ENCODE measurements at places on chromosomes 5 and 9. TPM values are rescaled to one million over a fixed set of nuclear protein-coding genes. Genes with fewer than 3 reads are reported as not detected.

GRCh38 chr9:71847892-71848291, 63.1 kb downstream of the ABHD17B start:
- H3K4me1 ChIP-seq = no peaks in the 10 kb centered on the region
- H3K4me3 ChIP-seq = no peak overlapping the region
- H3K27ac ChIP-seq = no peak overlapping the region
- H3K27me3 ChIP-seq = no peaks in the 10 kb centered on the region
- no peak for DNase-seq
- H3K36me3 ChIP-seq = no peaks in the 10 kb centered on the region

The PCDHGA6 gene
- total RNA-seq = 13.1 TPM

The ZNF883 gene
- total RNA-seq = 0.95 TPM

DNA sequence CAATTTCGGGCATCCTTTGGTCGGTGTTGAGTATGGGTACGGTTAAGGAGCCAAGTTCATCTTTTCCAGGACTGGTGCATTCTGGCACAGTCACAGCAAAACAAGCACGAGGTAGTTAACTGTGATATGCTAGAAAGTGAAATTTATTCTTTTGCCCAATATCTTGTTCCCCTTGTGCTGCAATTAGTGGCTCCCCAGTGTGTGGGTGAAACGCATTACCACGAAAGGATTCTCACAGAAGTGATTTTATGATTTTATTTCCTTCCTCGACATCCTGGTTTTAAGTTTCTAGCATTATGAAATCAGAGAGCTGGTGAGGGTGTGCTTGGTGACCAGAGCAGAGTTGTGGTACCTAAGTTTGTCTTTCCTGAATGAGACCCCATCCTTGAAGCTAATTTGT, 1.5 kb downstream of the FRMPD1 start:
- H3K4me3 ChIP-seq = no peak overlapping the region
- no peaks in the 10 kb centered on the region for H3K36me3 ChIP-seq
- peaks cover 9% of the 10 kb centered on the region for H3K4me1 ChIP-seq
- DNase-seq = no peak
- no peaks in the 10 kb centered on the region for H3K27me3 ChIP-seq
- no peak overlapping the region for H3K27ac ChIP-seq

The SLC9A3 gene
- total RNA-seq = 1.6 TPM

GRCh38 chr9:38018958-38019602, 49.9 kb downstream of the SHB start:
- no peaks in the 10 kb centered on the region for H3K27me3 ChIP-seq
- H3K27ac ChIP-seq = peak overlapping the region; percentile 55
- H3K36me3 ChIP-seq = peaks cover 6% of the 10 kb centered on the region
- H3K4me3 ChIP-seq = no peak overlapping the region
- DNase-seq = no peak

GRCh38 chr5:64939772-64940510, 171.2 kb downstream of the CWC27 start:
- peak overlapping the region; percentile 57 for H3K4me3 ChIP-seq
- H3K36me3 ChIP-seq = no peaks in the 10 kb centered on the region
- DNase-seq = no peak

GRCh38 chr5:68288707-68289134, 73.2 kb downstream of the PIK3R1 start:
- peaks cover 8% of the 10 kb centered on the region for H3K36me3 ChIP-seq
- peak overlapping the region; percentile 81 for H3K4me3 ChIP-seq
- no peaks in the 10 kb centered on the region for H3K27me3 ChIP-seq
- peak overlapping the region; percentile 91 for H3K27ac ChIP-seq
- peaks cover 41% of the 10 kb centered on the region for H3K4me1 ChIP-seq

DNA sequence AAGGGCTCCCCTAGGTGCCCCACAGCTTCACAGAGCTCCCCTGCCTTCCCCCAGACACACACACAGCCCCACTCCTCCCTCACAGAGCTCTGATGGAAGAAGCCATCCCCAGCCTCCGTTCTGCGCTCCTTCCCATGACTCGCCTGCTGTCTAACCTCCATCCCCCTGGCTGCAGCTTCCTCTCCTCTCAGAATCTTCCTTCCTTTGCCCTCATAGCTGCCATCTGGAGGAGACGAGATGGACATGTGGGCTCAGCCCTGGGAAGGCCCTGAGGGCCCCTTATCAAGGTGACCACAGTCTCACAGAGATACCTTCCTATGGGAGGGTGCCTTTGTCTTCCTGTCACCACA, 94.3 kb downstream of the PCDH1 start:
- no peaks in the 10 kb centered on the region for H3K4me1 ChIP-seq
- no peaks in the 10 kb centered on the region for H3K27me3 ChIP-seq
- DNase-seq = no peak
- H3K4me3 ChIP-seq = no peak overlapping the region
- no peaks in the 10 kb centered on the region for H3K36me3 ChIP-seq

DNA sequence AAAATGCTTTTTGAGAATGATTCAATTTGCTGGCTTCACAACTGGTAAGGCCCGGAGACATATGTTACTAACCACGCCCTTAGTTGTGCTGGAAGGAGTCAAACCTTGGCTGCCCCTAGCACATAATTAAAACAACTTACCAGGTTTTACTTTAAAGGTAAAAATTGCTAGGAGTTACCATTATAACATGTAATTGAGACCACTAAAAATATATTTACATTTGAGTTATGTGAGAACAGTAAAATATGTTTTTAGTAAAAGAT, 435.6 kb upstream of the CDH9 start:
- H3K4me1 ChIP-seq = no peaks in the 10 kb centered on the region
- H3K27ac ChIP-seq = no peak overlapping the region
- no peaks in the 10 kb centered on the region for H3K27me3 ChIP-seq
- DNase-seq = no peak

- H3K4me1 ChIP-seq = no peaks in the 10 kb centered on the region
- H3K4me3 ChIP-seq = no peak overlapping the region
- H3K27ac ChIP-seq = no peak overlapping the region
- H3K27me3 ChIP-seq = no peaks in the 10 kb centered on the region
Measured at GRCh38 chr9:32706004-32706724, 70.7 kb upstream of the TAF1L start.

GRCh38 chr9:22201256-22201655, 192.2 kb upstream of the CDKN2B start:
- H3K27me3 ChIP-seq = no peaks in the 10 kb centered on the region
- H3K36me3 ChIP-seq = no peaks in the 10 kb centered on the region
- DNase-seq = no peak
- no peaks in the 10 kb centered on the region for H3K4me1 ChIP-seq

The ARL10 gene
- 14.8 TPM for total RNA-seq

DNA sequence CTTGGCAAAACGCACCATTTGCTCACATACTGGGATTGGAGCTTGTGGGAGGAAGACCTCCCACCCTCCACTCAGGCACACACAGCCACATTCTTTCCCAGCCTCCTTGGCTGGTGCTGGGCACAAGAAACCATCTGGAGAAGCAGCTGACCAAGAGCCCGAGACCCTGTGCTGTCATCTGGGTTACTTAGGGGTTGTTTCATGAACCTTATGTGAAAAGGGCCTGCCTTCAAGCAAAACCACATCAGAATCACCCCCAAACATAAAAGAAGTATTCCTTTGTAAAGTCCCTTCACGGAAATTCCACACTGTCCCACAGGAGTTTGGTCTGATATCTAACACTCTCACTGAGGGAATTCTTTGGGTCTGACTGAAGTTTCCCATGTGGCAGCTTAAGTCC, 172.1 kb downstream of the NR3C1 start:
- no peak overlapping the region for H3K27ac ChIP-seq
- no peak overlapping the region for H3K4me3 ChIP-seq
- no peaks in the 10 kb centered on the region for H3K36me3 ChIP-seq
